ENCODE measurements at places on chromosomes 4 and X. TPM values are rescaled to one million over a fixed set of nuclear protein-coding genes. Genes with fewer than 3 reads are reported as not detected.
A peak's percentile ranks its signal among the peaks of the same experiment; 100 is the strongest.

DNA sequence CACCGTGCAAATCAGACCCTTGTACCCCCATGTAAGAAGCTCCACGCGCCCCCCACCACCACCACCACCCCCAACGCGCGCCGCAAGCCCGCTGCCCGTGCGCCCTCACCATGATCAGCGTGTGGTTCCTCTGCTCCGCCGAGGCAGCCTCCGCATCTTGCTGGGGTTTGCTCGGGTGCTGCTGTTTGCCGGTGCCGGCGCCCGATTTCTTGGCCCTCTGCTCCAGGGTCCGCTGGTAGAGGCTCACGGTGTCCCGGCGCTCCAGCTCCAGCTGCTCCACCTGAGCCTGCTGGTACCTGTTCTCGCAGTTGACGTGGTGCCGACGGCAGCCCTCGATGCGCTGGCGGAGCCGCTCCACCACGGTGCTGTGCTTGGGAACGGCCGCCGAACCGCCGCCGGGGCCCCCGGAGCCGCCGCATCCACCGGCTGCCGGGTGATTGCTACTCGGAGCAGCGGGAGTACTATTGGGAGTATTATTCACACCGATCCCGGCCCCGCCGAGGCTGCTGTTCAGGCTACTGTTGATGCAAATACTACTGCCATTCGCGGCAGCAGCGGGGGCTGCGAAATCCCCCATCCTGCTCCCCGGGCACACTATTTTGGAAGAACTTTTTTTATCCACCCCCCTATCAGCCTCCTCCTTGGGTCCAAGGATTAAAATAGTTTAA lies 1.1 kb downstream of the MAML3 start:
- DNase-seq, result peak; percentile 64

GRCh38 chrX:136880003-136880451 lies 498 bp downstream of the RBMX start:
- peak; percentile 33 for DNase-seq

GRCh38 chrX:129520151-129520550 lies 3.1 kb downstream of the SMARCA1 start:
- DNase-seq, result no peak

Gene FGFR3
- 73.4 TPM for total RNA-seq

DNA sequence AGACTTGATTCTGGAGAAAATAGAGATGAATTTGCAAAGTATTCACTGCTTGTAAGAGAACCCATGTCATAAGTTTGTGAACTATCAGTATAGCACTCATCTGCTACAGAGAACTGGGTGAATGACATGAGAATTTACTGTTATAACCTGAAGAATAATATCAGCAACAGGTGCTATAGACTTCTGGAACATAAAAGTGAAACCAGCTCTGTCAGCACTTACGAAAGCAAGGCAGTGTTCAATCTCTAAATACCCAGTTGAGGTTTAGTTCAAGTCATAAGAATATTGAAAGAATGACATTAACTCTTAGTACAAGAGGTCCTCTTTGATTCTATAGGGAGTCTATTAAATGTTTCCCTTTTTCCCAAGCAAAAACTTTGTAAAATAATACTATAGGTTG lies 232.9 kb upstream of the ANKRD50 start:
- DNase-seq, result no peak

GRCh38 chrX:2608638-2609430 lies 82.3 kb upstream of the CD99 start:
- DNase-seq, result peak; percentile 55
